Sciatic nerve (tissue), 2 donors: ENCODE measurements at places on chromosomes 7 and 10. TPM values are rescaled to one million over a fixed set of nuclear protein-coding genes. Genes with fewer than 3 reads are reported as not detected.

KLLN gene
- 0.98 TPM for total RNA-seq

AIMP2 gene
- 15.2 TPM for total RNA-seq

ACBD7 gene
- total RNA-seq = 13.1 TPM

LRRC17 gene
- 4.2 TPM for total RNA-seq

TWIST1 gene
- total RNA-seq = 14.7 TPM
